ENCODE measurements at places on chromosomes 6 and 20.

DNA sequence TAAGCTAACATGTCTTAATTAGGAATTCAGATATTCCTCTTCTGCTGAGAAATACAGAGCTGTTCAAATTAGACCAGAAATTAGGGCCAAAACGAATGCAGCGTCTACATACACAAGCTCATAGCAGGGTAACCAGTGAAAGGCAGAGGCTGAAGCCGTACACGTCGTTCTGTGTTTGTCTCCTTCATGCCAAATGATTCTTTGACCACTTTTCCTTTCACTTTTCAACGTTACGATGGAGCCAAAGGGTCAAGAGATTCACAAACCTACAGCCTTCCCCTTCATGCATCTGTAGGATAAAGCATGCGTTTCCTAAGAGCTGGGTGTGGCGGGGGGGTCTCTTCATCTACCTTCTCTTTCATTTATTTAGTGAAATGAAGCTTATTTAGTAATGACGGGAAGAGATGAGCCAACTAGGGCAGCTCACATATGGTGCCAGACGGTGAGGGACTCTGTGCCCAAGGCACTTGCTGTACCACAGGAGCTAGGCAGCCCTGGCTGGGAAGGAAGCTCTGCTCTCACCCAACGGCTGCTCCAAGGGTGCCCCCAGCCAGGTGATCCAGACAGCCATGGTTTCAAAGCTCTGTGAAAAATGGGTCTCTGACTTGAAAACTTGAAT lies 178.0 kb downstream of the ATXN1 start:
- H3K27me3 ChIP-seq: no peaks in the 10 kb centered on the region
- no peak overlapping the region for H3K4me3 ChIP-seq
- no peak for DNase-seq
- H3K4me1 ChIP-seq: no peaks in the 10 kb centered on the region
- H3K27ac ChIP-seq: no peak overlapping the region

GRCh38 chr6:69918813-69919475 lies 52.6 kb downstream of the COL19A1 start:
- no peak overlapping the region for H3K27ac ChIP-seq
- DNase-seq: no peak

DNA sequence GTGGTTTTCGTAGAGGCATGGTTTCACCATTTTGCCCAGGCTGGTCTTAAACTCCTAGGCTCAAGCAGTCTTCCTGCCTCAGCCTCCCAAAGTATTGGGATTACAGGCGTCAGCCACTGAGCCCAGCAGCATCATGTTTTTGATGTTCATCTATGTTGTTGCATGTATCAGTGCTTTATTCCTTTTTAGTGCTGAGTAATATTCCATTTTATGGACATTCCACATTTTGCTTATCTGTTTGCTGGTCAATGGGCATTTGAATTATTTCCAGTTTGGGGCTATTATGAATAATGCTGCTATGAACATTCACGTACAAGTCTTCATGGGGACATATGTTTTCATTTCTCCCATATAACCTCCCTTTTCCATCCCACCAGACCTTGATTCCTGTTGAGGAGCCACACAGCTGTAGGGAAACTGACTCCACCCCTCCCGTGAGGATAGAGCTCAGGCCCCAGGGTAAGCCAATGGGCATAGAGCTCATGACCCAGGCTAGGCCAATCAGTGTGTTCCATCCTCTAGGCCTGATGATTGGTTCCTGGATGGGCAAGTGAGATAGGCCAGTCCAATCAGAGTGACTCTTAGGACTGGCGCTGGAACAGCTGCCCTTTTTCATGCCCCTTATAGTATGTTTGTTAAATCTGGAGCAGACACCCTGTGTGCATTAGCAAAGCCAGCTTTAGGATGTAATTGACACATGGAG lies 49.5 kb downstream of the DLGAP4 start:
- no peaks in the 10 kb centered on the region for H3K36me3 ChIP-seq
- peaks cover 52% of the 10 kb centered on the region for H3K27me3 ChIP-seq
- no peaks in the 10 kb centered on the region for H3K4me1 ChIP-seq
- no peak overlapping the region for H3K27ac ChIP-seq
- H3K4me3 ChIP-seq: no peak overlapping the region

- H3K4me3 ChIP-seq: no peak overlapping the region
- H3K27me3 ChIP-seq: no peaks in the 10 kb centered on the region
- H3K4me1 ChIP-seq: peaks cover 40% of the 10 kb centered on the region
- peak overlapping the region; percentile 34 for H3K27ac ChIP-seq
- DNase-seq: no peak
These were observed 35.3 kb upstream of the PTGIS start for GRCh38 chr20:49603209-49603627.

DNA sequence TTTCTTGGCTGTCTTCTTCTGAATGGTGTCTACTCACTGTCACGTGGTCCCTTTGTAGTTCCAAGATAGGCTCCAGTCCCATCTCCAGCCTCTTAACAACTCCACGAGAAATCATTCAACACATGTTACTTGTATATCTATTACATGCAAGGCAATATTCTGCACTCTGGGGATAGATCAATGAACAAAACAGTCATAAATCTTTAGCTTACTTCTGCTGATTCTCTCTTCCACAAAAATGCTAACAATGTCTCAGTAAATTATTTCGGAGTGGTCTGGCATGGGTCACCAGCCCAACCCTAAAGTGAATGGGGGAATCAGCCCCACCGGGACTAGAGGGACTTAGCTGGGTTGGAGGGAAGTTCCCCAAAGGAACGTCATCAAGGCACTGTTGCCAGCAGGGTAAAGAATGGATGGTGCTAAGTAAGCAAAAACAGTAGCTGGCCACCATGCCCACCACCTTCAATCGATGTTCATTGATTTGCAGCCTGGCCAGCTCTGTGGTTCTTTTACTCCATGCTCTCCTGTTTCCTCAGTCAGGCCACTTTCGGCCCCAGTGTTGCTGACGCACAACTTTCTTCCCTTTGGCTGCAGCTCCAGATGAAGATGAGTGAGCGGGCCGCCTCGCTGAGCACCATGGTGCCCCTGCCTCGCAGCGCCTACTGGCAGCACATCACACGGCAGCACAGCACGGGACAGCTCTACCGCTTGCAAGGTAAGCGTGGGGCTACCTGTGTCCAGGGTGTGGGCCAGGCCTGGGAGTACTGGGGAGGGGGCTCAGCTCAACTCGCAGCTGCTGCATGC lies 167.7 kb downstream of the DOK5 start:
- no peak overlapping the region for H3K27ac ChIP-seq
- H3K4me1 ChIP-seq: no peaks in the 10 kb centered on the region
- no peaks in the 10 kb centered on the region for H3K36me3 ChIP-seq

- H3K36me3 ChIP-seq: no peaks in the 10 kb centered on the region
- no peaks in the 10 kb centered on the region for H3K27me3 ChIP-seq
- no peak overlapping the region for H3K4me3 ChIP-seq
- DNase-seq: peak; percentile 77
- H3K27ac ChIP-seq: peak overlapping the region; percentile 27
These were observed 70.8 kb upstream of the RIPOR2 start for GRCh38 chr6:25006565-25007001.

GRCh38 chr6:2078888-2079287 lies 166.5 kb downstream of the GMDS start:
- H3K4me1 ChIP-seq: no peaks in the 10 kb centered on the region
- H3K27me3 ChIP-seq: no peaks in the 10 kb centered on the region
- no peak overlapping the region for H3K4me3 ChIP-seq
- H3K36me3 ChIP-seq: no peaks in the 10 kb centered on the region
- no peak overlapping the region for H3K27ac ChIP-seq
- no peak for DNase-seq

DNA sequence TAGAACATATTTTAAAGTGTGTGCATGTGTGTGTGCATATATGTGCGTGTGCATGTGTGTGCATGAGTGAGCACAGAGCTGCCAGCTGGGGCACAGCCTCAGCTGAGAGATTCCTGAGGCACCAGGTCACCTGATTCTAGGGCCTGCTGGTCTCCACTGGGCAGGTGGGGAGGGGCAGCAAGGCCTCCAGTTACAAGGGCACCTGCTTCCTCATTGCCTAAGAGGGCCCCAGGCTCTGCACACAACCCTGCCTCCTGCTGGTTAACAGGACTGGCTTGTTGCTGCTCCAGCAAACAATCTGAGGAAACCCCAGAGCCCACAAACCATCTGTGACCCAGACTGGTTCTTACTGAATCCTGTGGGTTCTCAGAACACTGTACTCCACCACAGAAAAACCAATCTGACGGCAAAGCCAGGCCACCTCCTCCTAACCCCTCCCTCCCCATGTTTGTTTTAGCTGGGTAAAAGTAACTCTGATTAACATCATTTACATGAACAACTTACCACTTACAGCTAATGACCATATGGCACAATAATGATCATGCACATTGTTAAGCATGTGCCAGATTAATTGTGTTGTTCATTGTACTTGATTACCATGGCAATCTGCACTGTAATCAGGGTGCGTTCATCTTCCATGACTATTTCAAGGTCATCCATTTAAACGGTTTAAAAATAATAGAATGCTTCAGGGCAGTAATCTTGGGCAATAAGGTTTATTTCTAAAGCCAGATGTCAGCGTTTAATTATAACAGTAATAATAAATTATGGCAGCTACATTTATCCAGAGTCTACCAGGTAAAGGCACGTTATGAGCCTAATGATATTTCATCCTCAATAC lies 23.1 kb upstream of the UBE2J1 start:
- no peaks in the 10 kb centered on the region for H3K4me1 ChIP-seq
- H3K27ac ChIP-seq: no peak overlapping the region
- H3K27me3 ChIP-seq: no peaks in the 10 kb centered on the region
- H3K36me3 ChIP-seq: no peaks in the 10 kb centered on the region
- DNase-seq: no peak

GRCh38 chr6:1850840-1851157 lies 241.1 kb downstream of the FOXC1 start:
- H3K4me1 ChIP-seq: no peaks in the 10 kb centered on the region
- H3K4me3 ChIP-seq: no peak overlapping the region
- DNase-seq: no peak
- H3K36me3 ChIP-seq: no peaks in the 10 kb centered on the region
- H3K27ac ChIP-seq: no peak overlapping the region

DNA sequence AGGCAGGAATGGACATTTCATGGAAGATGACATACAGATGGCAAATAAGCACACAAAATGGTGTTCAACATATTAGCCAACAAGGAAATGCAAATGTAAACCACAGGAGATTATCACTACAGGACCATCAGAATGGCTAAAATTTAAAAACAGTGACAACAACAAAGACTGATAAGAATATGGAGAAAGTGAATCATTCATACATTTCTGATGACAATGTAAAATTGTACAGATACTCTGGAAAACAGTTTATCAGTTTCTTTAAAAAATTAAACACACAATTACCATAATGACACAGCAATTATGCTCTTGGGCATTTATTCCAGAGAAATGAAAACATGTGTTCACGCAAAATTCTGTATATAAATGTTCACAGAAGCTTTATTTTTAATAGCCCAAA lies 105.8 kb upstream of the RUNX2 start:
- H3K4me3 ChIP-seq: no peak overlapping the region
- no peaks in the 10 kb centered on the region for H3K27me3 ChIP-seq
- no peak overlapping the region for H3K27ac ChIP-seq
- no peaks in the 10 kb centered on the region for H3K4me1 ChIP-seq
- H3K36me3 ChIP-seq: no peaks in the 10 kb centered on the region
- DNase-seq: no peak

DNA sequence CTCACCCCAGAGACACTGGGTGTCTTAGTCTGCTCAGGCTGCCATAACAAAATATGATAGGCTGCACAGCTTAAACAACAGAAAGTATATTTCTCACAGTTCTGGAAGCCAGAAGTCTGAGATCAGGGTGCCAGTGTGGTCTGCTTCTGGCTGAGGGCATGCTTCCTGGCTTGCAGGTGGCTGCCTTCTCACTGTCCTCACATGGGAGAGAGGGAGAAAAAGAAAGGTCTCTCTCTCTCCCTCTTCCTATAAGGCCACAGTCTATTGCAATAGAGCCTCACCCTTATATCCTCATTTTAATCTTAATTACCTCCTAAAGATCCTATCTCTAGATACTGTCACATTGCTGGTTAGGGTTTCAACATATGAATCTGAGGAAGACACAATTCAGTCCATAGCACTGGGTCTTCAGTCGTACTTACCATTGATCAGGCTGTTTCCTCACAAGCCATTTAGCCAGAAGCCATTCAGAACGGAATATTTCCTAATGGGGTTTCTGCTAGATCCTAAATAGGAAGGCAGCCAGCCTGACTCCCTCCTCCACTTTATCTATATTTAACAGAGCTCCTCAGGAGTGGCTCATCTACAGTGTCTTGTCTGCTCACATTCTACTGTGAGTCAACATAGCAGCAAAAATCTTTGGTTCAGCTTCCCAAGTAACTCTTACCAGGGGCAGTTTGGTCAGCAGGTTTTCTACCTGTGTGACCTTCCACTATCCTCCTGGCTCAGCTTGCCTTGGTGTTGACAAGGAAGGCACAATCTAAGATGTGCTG lies 42.2 kb downstream of the CD164 start:
- H3K27me3 ChIP-seq: no peaks in the 10 kb centered on the region
- no peak overlapping the region for H3K27ac ChIP-seq
- no peak overlapping the region for H3K4me3 ChIP-seq
- no peaks in the 10 kb centered on the region for H3K4me1 ChIP-seq

GRCh38 chr6:167526465-167527368 lies 201.8 kb downstream of the TTLL2 start:
- no peaks in the 10 kb centered on the region for H3K4me1 ChIP-seq
- H3K4me3 ChIP-seq: no peak overlapping the region
- no peak for DNase-seq
- H3K27ac ChIP-seq: no peak overlapping the region
- no peaks in the 10 kb centered on the region for H3K27me3 ChIP-seq
- no peaks in the 10 kb centered on the region for H3K36me3 ChIP-seq

- DNase-seq: no peak
- no peak overlapping the region for H3K4me3 ChIP-seq
- no peaks in the 10 kb centered on the region for H3K27me3 ChIP-seq
- H3K27ac ChIP-seq: no peak overlapping the region
- no peaks in the 10 kb centered on the region for H3K36me3 ChIP-seq
- H3K4me1 ChIP-seq: no peaks in the 10 kb centered on the region
These were observed 64.1 kb upstream of the ADGRF1 start for GRCh38 chr6:47106216-47106615.

GRCh38 chr6:132147530-132148011 lies 196.4 kb upstream of the CCN2 start:
- H3K4me3 ChIP-seq: no peak overlapping the region
- H3K4me1 ChIP-seq: peaks cover 14% of the 10 kb centered on the region
- H3K36me3 ChIP-seq: no peaks in the 10 kb centered on the region
- H3K27me3 ChIP-seq: no peaks in the 10 kb centered on the region
- DNase-seq: no peak
- H3K27ac ChIP-seq: no peak overlapping the region

DNA sequence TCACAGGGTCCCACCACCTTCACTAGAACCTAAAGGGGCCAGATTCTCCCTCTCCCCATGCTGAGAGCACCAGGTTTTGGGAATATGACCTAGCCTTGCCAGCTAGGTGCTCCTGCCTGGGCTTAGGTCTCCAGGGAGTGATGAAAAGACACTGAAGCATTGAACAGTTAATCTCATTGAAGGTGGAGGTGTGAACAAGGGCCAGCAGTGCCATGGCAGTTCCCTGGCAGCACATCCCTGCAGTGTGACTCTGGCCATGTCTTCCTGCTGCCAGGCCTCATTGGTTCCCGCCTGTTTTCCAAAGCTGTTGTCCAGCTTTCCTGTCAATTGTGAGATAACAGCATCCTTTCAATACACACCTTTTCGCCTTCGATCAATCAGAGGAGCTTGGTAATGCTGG lies 10.9 kb downstream of the PPIL6 start:
- H3K36me3 ChIP-seq: no peaks in the 10 kb centered on the region
- no peak for DNase-seq
- peaks cover 9% of the 10 kb centered on the region for H3K4me1 ChIP-seq
- H3K4me3 ChIP-seq: no peak overlapping the region

- H3K27ac ChIP-seq: no peak overlapping the region
- H3K4me1 ChIP-seq: no peaks in the 10 kb centered on the region
- no peak overlapping the region for H3K4me3 ChIP-seq
These were observed 229.8 kb downstream of the FRK start for GRCh38 chr6:115830895-115831294.

All from tibial artery (tissue), 4 donors.